Muscle of arm (tissue), 14 donors: ENCODE measurements at places on chromosomes 3 and 15. TPM values are rescaled to one million over a fixed set of nuclear protein-coding genes. Genes with fewer than 3 reads are reported as not detected.

Gene UQCRC1
- polyA plus RNA-seq, result 176 TPM

- no peak for DNase-seq
Observed at GRCh38 chr3:177824190-177824786, 627.0 kb upstream of the TBL1XR1 start.

DNA sequence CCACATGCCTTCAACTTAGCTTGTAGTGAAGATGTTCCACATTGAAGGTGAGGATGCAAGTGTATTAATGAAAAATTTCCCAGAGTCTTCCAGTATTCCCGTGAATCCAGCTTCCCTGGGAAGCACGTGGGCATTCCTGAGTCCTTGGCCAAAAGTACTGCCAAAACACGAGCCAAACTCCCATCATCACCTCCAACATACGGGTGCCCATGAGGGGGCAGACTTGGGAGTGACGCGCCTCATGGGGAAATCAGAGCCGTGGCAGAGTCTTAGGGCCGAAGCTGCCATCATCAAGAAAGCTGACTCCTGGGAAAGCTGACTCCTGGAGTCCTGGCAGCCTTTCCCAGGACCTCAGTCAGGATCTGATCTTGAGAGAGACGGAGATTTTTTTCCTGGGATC, 20.1 kb upstream of the TM2D3 start:
- no peak for DNase-seq

DNA sequence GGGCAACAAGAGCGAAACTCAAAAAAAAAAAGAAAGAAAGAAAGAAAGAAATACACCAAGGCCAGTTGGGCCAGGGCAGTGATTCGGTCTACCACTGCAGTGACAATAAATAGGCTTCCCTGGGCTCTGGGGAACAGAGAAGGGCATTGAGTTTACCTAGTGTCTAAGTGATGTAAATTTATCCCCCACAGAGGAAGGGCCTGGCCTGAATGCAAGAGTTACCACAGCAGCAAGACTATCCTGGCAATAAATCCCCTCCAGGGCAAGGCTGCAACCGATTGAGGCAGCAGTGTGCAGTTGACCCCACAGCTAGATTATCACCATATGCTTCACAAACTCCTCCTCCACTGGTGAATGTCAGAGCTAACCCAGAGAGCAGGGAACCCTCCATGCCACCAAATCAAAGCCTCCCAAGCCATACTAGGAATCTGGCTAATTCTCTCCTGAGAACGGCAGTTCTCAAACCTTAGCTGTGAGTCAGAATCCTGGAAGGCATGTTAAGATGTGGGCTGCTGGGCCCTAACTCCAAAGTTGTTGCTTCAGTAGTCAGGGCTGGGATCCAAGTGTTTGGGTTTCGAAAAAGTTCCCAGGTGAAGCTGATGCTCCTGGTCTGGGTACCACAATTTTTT, 64.3 kb upstream of the GATM start:
- no peak for DNase-seq

Gene FAH
- polyA plus RNA-seq, result 11.6 TPM
